ENCODE measurements at places on chromosomes 6 and 20.

DNA sequence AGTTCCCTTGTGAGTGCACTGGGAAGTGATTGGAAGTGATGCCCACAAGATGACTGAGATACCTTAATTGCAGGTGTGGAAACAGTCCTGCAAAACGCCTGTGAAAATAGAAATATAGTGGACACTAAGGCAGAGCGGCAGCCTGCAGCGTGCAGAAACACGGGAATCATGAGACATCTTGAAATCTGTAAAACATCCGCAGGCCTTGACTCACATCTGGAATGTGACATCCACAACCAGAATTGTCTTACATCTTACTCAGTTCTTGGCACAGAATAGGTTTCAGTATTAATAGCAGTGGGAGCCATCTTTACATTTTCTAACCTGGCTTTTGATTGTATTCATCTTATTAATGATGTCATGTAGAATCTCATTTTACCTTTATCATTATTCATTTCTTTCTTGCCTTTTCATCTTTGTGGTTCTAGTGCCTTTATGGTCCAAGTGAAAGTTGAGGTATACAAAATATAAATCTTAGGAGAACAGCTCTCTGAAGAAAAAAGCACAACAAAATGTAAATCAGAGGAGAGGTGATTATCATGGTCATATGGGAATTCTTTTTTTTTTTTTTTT lies 44.6 kb downstream of the CDYL start:
- DNase-seq, result no peak

DNA sequence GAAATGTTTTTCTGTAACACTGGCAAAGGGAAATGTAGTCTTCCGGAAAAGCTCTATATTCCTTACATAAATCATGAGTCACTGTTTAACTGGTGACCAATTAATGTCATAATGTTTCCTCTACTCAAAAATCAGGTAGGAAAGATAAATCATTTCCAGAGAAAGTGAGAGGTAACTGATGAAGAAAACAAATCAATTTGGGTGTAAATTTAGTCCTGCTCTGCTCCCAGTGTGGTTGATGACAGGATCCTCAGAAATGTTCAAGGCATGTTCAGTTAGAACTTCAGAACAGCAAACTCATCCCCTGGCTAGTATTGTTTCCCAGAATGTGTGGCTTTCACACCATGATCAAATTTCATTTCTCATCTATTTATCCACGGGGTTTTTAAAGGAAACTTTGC lies 38.8 kb upstream of the SPACA1 start:
- no peak for DNase-seq

DNA sequence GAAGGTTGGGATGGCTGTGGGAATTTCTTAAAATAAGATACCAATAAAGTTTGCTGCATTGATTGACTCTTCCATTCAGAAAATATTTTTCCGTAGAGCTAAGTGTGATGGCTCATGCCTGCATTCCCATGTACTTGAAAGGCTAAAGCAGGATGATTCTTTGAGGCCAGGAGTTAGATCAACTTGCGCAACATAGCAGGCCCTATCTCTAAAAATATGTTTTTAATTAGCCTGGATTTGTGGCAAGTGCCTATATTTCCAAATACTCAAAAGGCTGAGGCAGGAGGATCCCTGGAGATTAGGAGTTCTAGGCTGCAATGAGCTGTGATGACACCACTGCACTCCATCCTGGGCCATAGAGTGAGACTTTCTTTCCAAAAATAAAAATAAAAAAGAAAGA lies 431.2 kb upstream of the PTCHD4 start:
- DNase-seq, result no peak

DNA sequence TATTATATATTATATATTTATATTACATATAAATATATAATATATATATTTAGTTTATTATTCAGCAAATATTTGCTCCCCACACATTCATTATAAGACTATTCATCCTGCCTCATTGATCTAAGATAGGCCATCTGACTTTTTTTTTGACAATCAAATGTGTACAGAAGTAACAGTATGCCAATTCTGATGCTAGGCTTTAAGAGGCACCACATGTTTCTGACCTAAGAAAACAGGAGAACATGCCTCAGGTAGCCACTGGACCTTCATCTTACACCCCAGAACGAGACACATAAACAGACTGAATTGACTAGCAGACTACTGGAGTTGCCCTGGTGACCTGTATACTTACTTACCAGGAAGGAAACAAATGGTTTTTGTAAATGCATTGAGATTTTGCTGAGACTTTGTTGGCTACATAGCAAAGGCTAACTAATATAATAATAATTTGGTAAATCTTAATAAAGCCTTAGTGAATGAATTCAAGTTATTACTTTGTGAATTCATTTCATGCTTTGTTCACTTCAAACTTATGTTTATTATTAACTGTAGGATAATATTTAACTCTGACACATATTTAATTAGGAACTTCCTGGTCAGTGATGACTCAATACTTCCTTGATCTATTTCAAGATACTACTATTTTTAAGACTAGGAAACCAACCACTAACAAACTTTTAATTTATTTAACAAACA lies 13.4 kb upstream of the MYO6 start:
- no peak for DNase-seq

GRCh38 chr20:49630396-49630951 lies 62.5 kb upstream of the PTGIS start:
- no peak for DNase-seq
